ENCODE measurements at places on chromosomes 5 and 9.

- DNase-seq: no peak
Measured at GRCh38 chr9:108049026-108049607, 559.5 kb upstream of the KLF4 start.

DNA sequence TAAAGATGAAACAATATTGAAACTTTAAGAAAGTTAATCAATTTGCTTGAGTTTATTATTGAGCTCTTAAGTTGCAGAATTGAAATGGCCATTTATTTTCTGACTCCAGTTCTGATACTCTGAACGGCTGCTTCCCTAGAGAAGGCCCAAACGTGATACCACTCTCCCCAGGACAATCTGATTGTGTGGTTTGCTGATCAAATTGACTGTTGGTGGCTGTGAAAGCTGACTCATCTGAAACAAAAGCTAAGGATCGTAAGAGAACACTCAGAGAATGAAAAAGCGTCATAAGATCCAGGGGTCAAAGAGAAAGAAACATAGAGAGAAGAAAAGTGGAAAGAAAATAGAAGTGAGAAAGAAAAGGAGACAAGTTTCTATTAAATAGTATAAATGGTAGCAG is 147.2 kb downstream of the IZUMO3 start:
- no peak for DNase-seq

- DNase-seq: peak; percentile 62
Measured at GRCh38 chr5:157574456-157575380, 857 bp downstream of the ADAM19 start.

DNA sequence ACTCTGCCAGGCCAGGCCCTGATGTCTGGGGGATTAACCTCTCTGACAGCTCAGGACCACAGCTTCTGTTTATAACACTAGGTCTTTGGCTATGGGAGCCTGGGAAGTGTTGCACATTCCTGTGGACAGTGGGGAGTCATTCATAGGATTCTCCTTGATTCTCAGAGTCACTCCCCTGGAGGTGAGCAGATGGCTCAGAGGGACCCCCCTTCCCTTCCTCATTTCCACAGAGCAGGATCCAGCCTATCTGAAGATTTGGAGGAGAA is 60.2 kb downstream of the NRG2 start:
- DNase-seq: no peak

DNA sequence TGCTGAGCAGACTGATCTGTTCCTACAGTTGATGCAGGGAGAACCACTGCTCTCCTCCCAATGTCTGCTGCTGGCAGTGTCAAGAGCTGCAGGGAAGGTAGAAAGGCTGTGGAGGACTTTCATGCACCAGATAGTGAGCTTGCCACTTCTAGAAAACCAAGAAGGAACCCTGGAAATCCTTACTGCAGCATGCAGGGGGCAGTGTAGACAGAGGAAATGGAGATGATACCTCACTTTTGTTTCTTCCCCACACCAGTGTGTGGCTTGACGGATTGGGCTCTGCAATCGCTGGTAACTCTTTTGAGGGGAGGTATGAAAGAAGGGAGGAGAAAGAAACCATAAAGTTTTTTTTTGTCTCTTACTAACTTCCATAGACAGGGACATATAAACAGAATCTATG is 480.7 kb downstream of the DMAC1 start:
- no peak for DNase-seq

- peak; percentile 67 for DNase-seq
Measured at GRCh38 chr9:36855448-36856315, 178.4 kb downstream of the PAX5 start.

GRCh38 chr5:145162626-145163025 is 672.5 kb downstream of the PRELID2 start:
- DNase-seq: no peak

- no peak for DNase-seq
Measured at GRCh38 chr5:981456-981855, 27.1 kb upstream of the NKD2 start.

- no peak for DNase-seq
Measured at GRCh38 chr9:9560382-9561035, 1052.3 kb downstream of the PTPRD start.

DNA sequence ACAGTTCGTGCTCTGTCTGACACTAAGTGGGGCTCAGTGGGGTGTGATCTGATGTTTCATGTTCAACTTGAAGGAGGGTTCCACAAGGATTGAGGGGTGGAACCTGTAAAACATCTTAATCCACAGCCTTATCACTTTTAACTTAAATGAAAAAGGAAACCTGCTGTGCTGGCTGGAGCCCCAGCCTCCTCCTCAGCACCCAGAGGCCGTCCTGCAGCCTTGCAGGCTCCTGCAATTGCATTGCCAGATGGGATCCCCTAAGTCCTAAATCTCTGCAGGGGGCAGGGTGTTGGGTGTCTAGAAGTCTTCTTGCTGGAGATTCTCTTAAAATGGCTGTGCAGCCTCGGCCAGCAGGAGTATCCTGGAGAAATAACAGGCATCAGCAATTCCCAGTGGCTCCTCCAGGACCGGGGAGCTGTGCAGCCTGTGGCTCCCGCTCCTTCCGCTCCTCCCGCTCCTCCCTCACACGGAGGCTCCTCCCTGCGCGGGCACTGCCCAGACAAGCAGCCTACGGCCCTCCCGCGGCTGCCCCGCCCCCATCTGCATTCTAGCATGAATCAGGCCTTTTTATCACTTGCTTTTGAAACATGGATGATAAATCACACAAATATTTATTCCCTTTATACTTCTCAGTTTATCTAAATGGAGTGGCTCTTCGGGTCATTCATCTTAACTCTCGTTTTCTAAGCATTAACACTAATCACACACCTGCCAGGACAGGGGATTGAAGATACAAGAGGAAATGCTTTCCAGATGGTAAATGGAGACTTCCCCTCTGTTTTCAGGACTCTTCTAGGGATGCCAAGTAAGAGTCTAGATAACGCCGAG is 131.0 kb downstream of the ADAMTS16 start:
- DNase-seq: no peak

GRCh38 chr5:154940375-154940771 is 500 bp upstream of the MRPL22 start:
- no peak for DNase-seq

- no peak for DNase-seq
Measured at GRCh38 chr5:129687941-129688340, 60.0 kb upstream of the MINAR2 start.

DNA sequence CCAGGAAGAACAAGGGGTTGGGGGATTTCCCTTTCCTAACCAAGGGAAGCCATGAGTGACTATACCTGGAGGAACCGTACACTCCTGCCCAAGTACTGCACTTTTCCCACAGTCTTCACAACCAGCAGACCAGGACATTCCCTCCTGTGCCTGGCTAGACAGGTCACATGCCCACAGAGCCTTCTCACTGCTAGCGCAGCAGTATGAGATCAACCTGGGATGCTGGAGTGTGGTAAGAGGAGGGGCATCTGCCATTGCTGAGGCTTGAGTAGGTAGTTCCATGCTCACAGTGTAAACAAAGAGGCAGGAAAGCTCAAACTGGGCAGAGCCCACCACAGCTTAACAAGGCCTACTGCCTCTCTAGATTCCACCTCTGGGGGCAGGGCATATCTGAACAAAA is 35.9 kb downstream of the SAXO1 start:
- no peak for DNase-seq

GRCh38 chr5:178895615-178896571 is at the start of gene ZFP2:
ZFP2 (plus strand) TSS chr5:178895913; CDS start chr5:178931314, 35,401 bp downstream.
- DNase-seq: peak; percentile 36

- DNase-seq: no peak
Measured at GRCh38 chr9:113928269-113928668, 52.2 kb downstream of the ZNF618 start.

DNA sequence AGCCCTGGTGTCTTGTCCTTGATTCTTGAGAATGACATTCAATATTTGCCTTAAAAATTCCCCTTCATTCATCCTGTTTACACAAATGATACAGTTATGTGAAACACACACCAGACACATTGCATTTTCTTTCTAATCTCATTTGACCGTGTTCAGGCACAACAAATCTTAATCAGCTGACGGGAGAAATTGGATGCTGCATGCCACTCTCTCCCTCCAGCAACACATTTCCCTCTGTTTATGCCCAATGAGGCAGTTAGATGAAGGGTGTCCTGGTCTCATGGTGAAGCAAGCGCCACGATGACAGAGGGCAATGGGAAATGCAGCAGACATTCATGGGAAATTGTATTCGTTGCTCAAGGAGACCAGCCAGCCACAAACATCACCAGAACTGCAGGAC is 3.2 kb upstream of the FGF1 start:
- DNase-seq: no peak

- no peak for DNase-seq
Measured at GRCh38 chr9:112838342-112838741, 52.3 kb downstream of the SLC46A2 start.

DNA sequence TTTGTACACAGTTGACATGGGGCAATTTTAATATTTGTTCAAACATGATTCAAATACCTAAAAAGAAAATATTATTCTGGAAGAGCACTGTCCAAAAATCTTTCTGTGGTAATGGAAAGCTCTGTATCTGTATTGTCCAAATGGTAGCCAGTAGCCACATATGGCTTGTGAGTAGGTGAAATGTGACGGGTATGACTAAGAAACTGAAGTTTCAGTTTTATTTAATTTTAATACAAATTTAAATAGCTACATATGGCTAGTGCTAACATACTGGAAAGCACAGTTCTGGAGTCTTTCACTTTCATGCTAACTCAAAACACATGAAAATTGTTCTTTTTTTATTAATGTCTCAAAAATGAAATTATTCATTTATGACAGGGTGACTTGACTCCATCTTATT is 132.6 kb downstream of the PLK2 start:
- DNase-seq: no peak

- no peak for DNase-seq
Measured at GRCh38 chr5:6504677-6505415, 56.2 kb downstream of the UBE2QL1 start.

GRCh38 chr9:4796988-4797853 is 4.5 kb downstream of the RCL1 start:
- DNase-seq: no peak

- no peak for DNase-seq
Measured at GRCh38 chr9:78958892-78959291, 612.9 kb upstream of the TLE4 start.

GRCh38 chr9:38626006-38626405 is 5.6 kb upstream of the ANKRD18A start:
- DNase-seq: no peak

DNA sequence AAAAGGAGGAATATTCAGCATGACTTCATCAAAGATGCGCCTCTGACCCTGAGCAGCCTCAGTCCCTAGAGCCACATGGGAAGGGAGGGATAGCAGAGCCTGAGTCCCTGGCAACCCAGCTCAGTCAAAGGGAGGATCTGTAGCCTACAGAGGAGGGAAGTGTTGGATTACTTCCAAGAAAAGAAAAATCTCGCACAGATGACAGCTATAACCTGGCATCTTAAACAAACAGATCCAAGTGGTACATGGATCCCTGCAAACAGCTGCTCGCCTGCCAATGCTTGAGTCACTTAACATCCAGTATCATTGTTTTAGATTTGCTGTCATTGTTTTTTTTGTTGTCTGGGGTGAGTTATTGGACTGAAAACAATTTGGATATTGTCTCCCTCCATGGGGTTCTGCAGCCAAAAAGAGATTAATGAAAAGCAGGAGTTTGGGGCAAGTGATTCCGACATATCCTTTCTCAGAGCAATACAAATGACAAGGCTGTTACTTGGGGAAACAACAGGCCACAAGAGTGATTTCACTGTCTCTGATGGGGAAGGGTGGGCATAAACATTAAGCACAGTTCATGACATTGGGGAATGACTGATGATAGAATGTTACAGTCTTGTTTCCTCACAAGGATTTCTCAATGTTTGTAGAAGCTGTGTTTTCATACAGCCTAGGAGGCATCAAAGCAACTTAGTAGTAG is 153.5 kb upstream of the KIF2A start:
- no peak for DNase-seq

- DNase-seq: no peak
Measured at GRCh38 chr5:111942661-111943401, 185.8 kb upstream of the NREP start.

DNA sequence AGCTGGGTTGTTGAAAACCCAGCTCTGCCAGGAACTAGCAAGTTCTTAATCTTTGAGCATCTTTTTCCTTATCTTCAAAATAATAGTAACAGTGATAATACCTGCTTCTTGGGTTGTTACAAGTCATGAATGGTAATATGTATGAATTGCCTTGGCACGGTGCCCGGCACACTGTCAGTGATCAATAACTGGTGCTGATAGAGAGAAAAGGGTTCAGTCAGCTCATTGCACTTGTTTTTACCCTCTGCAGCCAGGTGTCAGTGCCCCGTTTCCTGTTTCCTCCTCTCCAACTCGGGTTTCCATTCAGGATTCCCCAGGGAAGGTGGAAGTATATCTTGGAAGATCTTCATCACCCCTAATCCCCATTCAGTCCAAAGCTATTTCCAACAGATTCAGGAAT is 15.8 kb upstream of the NIPAL4 start:
- no peak for DNase-seq

GRCh38 chr9:129275626-129276247 is 97.7 kb upstream of the IER5L start:
- no peak for DNase-seq

GRCh38 chr5:112312295-112313275 is 106.5 kb downstream of the EPB41L4A start:
- DNase-seq: no peak

GRCh38 chr5:72064801-72065570 is 42.3 kb upstream of the MAP1B start:
- no peak for DNase-seq

GRCh38 chr5:131180407-131180806 is 9.7 kb downstream of the LYRM7 start:
- DNase-seq: no peak

DNA sequence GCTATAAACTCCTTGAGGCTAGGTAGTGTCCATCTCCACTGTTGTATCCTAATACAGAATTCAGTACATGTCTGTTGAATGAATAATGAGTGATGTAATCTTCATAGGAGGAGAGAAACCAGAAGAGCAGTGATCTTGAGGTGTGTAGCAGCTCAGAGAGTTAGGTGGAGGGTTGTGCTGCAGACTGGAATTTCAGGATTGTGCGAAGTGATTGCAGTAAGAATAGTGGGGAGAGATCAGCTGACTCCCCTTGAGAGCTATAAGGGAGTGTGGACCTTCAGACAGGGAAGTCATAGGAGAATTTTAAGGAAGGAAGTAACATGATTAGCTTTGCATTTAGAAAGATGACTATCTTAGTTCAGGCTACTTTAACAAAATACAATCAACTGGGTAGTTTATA is 4.4 kb downstream of the SNX24 start:
- DNase-seq: no peak

GRCh38 chr9:133604856-133605255 is 4.3 kb downstream of the FAM163B start:
- no peak for DNase-seq

DNA sequence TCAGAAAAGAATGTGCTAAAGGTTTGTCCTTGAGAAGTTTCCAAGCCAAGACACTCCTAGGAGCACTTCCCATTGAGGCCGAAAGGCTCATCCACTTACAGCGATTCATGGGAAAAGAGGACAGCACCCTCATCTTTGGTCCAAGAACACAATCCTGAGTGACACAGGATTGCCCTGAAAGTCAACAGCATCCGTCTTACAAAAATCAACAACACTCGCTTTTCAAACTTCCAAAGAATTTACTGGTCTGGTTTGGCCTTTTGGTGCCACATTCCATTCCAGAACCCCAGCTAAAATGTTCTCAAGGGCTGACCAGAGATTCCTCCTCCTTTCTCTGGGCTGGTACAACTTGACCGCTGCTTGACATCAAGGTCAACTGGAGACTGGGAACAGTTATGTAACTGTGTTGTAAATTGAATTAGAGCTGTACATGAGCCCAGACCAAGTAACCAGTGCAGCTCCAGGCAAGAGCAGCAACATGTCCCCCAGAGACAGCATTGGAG is 415.8 kb upstream of the PIK3R1 start:
- no peak for DNase-seq

- peak; percentile 65 for DNase-seq
Measured at GRCh38 chr5:132238169-132238744, 10.6 kb upstream of the P4HA2 start.

Measured in GM13976 (cell line).